ENCODE measurements at places on chromosomes 4 and X.

- DNase-seq = peak; percentile 28
These were observed 24.8 kb downstream of the ZFYVE28 start for GRCh38 chr4:2393353-2394270.

DNA sequence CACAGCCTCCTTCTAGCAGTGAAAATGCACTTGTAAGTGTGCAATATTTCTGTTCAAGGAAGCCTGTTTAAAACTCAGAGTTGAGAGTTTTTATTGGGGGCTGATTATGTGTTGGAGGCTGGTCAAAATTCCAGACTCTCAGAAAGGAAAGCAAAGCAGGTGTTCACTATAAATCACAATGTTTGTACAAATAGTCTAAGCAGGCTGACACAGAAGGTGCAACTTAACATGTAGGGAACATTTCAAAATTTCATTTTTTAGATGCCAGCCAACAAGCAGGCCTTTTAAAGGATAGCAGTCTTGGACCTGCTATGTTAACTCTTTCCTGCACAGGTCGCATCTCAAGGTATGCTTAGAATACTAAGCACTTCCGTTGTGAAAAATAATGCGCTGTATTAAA, 112.3 kb upstream of the IL13RA1 start:
- no peak for DNase-seq

- no peak for DNase-seq
These were observed 433.8 kb downstream of the NAF1 start for GRCh38 chr4:162732876-162733275.

- no peak for DNase-seq
These were observed 208.8 kb downstream of the UGT8 start for GRCh38 chr4:114807357-114807756.

- DNase-seq = peak; percentile 14
These were observed 9.5 kb downstream of the WDR44 start for GRCh38 chrX:118355225-118355920.

DNA sequence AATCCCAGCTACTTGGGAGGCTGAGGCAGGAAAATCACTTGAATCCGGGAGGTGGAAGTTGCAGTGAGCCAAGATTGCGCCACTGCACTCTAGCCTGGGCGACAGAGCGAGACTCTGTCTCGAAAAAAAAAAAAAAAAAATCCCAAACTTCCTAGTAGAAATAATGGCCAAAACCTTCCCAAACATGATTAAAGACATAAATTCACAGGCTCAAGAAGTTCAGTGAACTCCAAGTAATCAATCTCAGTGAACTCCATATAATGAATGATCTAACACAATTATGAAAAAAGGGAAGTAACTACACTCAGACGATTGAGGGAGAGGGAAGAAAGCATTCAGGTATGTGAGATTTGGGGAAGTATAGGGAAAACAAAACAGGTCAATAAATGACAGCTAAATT, 6.5 kb downstream of the FUNDC1 start:
- no peak for DNase-seq

DNA sequence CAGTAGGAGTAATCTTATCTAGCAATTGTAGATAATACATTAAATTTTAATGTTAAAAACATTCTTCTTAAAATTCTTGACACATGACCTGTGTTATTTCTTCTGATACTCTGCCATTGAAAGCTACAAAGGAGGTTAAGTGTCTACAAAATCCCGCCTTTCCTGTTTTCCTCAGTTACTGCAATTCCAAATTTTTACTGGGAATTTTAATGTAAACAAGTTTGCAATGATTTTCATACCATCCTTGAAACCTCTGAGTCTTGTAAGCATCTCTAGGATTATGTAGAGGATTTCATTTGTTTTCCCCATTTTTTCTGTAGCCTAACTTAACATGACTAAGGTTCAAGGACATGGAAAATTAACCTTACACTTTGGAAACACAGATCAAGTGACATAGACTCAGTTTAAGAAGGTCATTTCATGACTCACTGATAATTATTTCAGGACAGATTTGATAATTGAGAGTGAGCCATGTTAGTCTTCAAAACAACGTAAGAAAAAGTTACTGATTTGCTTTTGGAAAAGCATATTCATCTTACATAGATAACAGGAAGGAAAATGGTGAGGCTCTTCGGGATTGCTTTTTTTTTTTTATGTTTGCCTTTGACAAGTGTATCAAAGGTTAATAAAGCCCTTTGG, 39.6 kb upstream of the PDLIM5 start:
- peak; percentile 19 for DNase-seq

DNA sequence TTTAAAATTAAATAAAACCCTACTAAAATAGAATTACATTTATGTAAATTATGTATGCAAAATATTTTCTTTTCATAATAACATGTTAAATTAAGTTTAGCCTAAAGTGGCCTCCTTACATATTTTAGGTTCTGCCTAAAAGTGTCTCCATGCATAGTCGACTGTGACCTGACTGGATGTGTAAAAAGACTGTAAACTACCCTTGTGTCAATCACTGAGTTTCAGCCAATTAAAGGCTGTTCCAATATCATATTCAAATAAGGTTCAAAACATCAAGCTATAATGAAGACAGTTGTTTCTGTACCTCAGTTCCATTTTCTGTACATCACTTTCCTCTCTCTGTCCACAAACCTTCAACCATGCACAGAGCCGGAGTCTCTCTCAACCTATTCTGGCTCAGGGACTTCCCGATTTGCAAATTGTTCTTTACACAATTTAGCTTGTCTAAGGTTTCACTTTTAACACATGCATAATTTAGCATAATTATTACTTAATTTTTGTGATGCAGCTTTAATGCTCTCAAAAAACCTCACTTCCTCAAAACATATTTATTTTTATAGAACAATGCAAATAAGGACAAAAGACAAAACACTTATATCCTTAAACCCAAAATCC, 60.1 kb downstream of the SH3RF1 start:
- no peak for DNase-seq

DNA sequence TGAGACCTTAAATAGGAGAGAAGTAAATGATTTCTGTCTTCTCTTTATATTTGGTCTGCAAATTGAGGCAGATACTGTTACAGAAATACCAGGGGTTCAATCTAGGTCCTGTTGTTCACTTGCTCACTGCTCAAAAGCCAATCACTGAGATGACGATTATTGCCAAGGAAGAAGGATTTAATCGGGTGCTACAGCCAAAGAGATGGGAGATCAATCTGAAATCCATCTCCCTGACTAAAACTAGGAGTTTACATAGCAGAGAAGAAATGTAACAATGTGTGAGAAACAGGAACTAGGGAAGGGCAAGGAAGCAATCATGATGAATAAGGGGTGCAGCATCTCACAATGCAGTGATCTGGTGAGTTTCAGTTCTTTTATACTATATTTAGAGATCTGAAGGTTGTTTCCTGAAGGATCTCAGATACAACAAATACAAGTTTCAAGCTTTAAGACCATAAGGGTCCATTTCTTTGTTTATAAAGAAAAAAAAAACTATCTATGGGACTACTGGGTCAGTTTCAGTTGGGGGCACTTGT, 117.9 kb upstream of the FAM9B start:
- DNase-seq = no peak

Measured in EH (cell line).